BJ (cell line): ENCODE measurements at places on chromosomes 3 and 15. TPM values are rescaled to one million over a fixed set of nuclear protein-coding genes. Genes with fewer than 3 reads are reported as not detected.

DNA sequence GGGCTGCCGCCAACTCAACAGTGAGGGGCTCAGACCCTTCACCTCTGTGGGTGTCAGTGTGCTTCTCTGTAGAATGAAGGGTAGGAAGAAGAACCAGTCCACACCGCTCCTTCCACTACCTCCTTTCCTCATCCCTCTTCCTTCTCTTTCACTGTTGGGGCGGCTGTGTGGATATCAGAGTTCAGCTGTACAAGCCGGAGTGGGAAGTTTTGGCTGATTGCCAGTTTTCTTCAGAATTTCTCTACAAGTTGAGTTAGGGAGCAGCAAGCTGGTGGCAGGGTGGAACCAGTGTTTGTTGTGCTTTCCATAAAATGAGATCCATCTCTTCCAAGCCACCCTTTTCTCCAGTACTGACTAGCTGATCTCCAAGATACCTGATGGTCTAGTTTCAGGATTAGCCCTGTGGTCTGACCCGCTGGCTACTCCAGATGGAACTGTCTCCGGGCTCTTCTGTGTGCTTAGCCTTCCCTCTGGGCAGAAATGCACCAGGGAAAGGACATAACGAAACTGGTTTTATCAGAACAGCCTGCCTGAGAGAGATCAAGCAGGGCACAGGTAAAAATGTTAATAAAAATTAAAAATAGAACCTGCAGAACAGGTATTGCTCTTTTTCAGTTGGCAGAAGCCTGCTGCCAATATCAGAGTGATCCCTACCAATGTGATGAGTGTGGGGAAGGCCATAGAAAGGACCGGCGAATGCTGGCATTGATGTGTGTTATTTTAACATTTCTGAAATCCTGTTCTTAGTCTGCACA is 169.9 kb upstream of the TSC22D2 start:
- DNase-seq: no peak

GRCh38 chr15:64412216-64412615 is 24.6 kb downstream of the TRIP4 start:
- no peak for DNase-seq

GRCh38 chr15:70875001-70875782 is 17.0 kb downstream of the THAP10 start:
- no peak for DNase-seq

GRCh38 chr3:150081084-150081483 is 110.4 kb upstream of the PFN2 start:
- DNase-seq: no peak

DNA sequence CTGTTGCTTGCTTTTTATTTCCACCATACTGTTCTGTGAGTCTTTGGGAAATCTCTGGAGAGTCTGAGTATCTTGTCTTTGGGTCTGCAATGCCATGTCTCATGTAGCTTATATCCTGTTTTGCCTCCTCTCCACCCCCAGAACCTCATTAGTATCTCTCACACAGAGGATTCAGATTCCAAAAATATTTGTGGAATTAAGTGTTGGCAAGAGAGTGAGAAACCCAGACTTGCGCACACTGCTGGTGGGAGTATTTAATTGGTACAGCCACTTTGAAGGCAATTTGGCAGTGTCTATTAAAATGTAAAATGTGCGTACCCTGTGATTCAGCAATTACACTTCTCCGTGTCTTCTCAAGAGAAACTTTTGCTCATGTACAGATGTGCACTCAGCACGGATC is 68.6 kb downstream of the ZNF621 start:
- DNase-seq: no peak

DNA sequence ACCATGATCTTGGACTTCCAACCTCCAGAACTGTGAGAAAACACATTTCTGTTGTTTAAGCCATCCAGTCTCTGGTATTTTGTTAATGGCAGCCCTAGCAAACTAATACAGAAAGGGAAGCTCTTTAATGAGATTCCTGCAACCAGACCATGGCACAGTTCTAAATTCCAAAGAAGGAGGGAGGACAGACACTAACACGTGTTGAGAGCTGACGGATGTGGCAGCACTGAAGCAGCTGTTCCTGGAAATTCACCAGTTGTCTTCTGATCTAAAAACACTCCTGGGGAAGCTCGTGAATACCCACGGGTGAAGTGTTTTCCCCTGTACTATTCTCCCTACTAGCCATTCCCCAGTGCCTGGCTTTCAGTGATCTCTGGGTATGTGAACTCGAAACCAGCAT is 56.7 kb downstream of the RPL22L1 start:
- DNase-seq: no peak

GRCh38 chr15:87959080-87959479 is 297.5 kb downstream of the NTRK3 start:
- no peak for DNase-seq

- DNase-seq: no peak
Measured at GRCh38 chr15:72792431-72792830, 8.9 kb upstream of the ADPGK start.

- DNase-seq: no peak
Measured at GRCh38 chr15:76062286-76062685, 2.5 kb downstream of the TMEM266 start.

GRCh38 chr3:175743733-175744400 is 884.7 kb downstream of the NAALADL2 start:
- DNase-seq: no peak

GRCh38 chr3:144235489-144235888 is 263.9 kb downstream of the DIPK2A start:
- DNase-seq: no peak

DNA sequence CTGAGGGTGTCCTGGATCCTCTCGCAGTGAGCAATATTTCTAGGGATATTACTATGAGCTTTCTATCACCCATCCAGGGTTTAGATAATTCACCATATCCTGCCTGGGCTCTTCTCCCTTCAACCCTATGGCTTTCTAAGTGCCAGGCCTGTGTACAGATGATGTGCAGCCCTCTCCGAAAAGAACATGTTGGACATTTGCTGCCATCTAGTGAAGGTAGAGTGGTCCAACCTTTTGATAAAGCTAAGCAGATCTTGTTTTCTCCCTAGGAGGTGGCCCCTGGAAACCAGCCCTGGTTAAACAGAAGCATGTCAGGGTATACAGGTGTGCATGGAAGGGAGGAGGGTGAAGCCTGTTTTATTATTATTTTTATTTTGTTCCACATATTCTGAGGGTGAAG is 27.9 kb upstream of the SCN10A start:
- no peak for DNase-seq

DNA sequence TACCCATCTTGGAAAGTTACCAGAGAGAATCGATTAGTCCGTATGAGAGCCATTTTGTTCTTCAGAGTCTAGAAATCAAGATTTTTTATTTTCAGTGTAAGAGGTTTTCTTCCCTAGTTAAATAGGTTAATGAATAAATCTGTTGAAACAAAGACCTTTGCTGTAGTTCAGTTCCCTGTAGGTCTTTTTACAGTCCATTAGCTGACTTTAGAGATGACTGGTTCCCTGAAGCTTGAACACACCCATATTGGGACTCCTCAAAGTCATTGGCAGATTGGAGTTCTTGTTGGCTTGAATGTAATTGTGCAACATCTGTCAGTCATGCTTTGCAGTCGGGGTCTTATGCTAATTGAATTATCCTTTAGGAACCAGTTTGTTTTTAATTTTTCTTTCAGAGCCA is 45.3 kb downstream of the SEMA6D start:
- DNase-seq: no peak

GRCh38 chr3:171248426-171249111 is 211.6 kb downstream of the TNIK start:
- no peak for DNase-seq

DNA sequence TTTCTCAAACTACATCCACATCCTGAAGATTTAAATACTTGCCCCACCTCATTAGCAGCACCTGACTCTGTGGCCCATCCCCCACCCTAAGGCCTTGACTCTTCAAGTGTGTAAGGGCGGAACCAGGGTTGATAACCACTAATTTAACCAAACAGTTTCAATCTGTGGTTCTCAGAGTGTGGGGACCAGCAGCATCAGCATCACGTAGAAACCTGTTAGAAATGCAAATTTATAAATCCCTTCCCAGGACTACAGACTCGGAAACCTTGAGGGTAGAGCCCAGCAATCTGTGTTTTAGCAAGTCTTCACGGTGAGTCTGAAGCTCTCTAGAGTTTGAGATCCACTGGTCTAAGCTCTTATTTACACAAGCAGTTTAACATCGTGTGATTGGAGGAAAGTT is 12.4 kb downstream of the GNB4 start:
- no peak for DNase-seq

- DNase-seq: no peak
Measured at GRCh38 chr3:98968824-98969223, 67.3 kb upstream of the DCBLD2 start.

- DNase-seq: no peak
Measured at GRCh38 chr3:129502641-129503408, 25.6 kb upstream of the RHO start.

RNF7 gene
- polyA plus RNA-seq: 74.4 and 99.6 TPM in 2 replicates

MME gene
- 208 and 273 TPM in 2 replicates for polyA plus RNA-seq

TM4SF18 gene
- 0.11 and 0.29 TPM in 2 replicates for polyA plus RNA-seq

ETV5 gene
- 24.1 and 27.7 TPM in 2 replicates for polyA plus RNA-seq

KCNMB3 gene
- 0.83 and 1.3 TPM in 2 replicates for polyA plus RNA-seq

ISLR gene
- polyA plus RNA-seq: 33.7 and 64.0 TPM in 2 replicates

LYZL4 gene
- not detected in 2 replicates for polyA plus RNA-seq

AGBL1 gene
- not detected in 2 replicates for polyA plus RNA-seq

FBN1 gene
- 565 and 572 TPM in 2 replicates for polyA plus RNA-seq
